Inflammatory macrophage treated with lipopolysaccharide for 4 hours (primary cell): ENCODE measurements at places on chromosomes 4 and X.
A peak's percentile ranks its signal among the peaks of the same experiment; 100 is the strongest.

GRCh38 chrX:109707720-109708119, 25.3 kb downstream of the ACSL4 start:
- no peak for DNase-seq

- no peak for DNase-seq
Observed at GRCh38 chr4:180558427-180558826, 1684.8 kb upstream of the TENM3 start.

- DNase-seq = peak; percentile 68
Observed at GRCh38 chr4:121252224-121252806, 88.2 kb upstream of the TNIP3 start.

DNA sequence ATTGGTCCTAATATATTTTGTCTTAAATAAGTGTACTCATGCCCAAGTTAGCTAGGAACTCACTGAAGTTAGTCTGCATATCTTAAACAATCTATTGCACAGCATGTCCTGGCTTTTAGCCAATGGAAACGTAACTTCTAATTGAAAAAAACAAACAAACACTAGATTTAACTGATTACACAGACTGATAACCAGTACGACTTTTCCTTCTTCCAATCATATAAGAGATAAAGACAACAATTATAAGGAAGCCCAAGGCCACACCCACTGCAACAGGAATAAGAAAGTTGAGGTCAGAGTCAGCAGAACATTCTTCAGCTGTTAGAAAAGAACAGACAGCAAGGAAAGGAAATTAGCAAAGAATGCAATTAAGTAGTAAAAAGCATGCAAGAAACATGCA, 40.8 kb downstream of the LAMP2 start:
- DNase-seq = no peak

DNA sequence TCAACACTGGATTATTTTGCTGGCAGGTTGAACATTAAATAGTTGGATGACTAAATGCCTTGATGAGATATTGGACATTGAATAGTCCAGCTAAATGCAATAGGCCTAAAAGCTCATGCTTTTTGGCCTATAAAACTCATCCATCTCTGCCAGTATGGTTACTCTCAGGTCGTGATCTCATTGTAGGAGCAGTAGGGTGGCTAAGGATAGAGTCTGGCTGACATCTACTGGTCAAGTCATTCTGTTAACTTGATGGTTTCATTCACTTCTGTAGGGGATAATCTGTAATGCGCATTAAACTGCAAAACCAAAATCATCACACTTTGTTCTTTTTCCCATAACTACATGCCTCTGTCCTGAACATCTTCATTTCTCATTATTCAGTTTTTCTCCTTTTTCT, 227.0 kb downstream of the DKK2 start:
- DNase-seq = peak; percentile 61

- no peak for DNase-seq
Observed at GRCh38 chr4:114226968-114227760, 247.7 kb upstream of the ARSJ start.
